CD4-positive, alpha-beta T cell (primary cell): ENCODE measurements at places on chromosomes 6 and 20.

- no peak for DNase-seq
Measured at GRCh38 chr6:169156108-169156792, 97.4 kb downstream of the THBS2 start.

DNA sequence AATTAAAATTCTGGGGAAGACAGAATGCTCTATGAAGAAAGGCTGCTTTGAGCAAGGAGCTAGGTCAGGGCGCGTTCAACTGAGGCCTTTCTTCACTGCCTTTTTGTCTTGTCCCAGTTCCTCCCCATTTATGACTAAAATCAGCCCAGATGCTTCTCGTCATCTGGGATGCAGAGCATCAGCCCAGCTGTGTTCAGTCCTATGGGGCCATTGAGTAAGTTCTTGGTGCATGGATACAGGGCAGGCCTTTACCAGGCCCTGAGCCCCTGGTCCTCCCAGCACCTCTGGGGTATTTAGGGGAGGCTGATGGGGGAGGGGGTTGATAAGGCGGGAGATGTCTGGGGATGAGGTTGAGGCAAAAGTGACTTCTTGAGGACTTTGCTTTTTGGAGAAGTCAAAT lies 55.7 kb downstream of the PTPN1 start:
- DNase-seq = no peak

DNA sequence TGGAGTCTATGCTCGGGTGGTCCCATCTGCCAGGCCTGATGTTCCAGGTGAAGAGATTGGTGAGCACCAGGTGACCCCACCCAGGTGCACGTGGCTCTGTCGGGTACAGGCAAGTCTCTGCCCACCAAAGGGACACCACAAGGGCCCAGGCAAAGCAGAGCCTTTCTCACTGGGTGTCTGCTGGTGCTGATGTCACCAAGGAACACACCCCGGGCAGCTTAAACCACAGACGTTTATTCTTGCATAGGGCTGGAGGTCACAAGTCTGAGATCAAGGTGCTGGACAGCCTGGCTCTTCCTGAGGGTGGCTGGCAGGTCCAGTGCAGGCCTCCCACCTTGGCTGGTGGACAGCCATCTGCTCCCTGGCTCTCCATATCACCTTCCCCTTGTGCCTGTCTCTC lies 100.7 kb upstream of the CD93 start:
- DNase-seq = no peak

GRCh38 chr6:74177506-74177905 lies 481.5 kb downstream of the CD109 start:
- DNase-seq = no peak

GRCh38 chr6:21780679-21781078 lies 187.1 kb downstream of the SOX4 start:
- no peak for DNase-seq

DNA sequence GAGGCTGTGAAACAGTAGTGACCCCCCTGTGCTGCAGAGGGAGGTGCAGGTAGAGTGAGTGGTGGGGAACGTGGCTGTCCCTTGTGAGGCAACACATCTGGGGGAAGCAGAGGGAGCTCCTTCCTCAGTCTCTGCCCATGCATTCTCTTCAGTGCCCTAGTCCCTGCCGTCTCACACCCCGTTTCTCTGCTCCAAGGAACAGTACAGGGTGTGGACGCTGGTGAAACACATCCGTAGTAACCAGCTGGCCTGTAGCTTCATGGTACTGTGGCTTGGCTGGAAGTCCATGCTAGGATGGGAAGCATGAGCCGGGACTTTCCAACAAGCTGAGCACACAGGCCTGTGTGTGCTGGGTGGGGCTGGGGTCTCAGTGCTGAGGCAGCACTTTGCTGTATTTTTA lies 25.4 kb upstream of the CST3 start:
- no peak for DNase-seq

DNA sequence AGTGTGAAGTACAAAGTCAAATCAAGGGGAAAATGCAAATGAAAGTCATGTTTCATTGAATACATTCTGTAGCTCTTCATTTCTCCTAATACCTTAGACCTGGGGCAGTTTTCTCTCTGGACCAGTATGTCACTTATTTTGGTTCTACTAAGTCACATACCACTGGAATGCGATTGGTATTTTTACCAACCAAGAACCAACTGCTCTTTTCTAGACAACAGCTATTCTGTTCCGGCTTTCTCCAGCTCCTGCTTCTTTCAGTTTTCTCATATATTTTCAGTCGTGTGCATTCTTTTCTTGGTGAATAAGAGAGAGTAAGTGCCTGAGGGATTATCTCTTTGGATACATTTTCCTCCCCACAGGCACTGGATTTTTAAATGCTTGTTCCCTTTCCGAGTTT lies 39.2 kb upstream of the SPACA1 start:
- DNase-seq = no peak

- no peak for DNase-seq
Measured at GRCh38 chr6:139534472-139535115, 160.1 kb upstream of the CITED2 start.

GRCh38 chr20:17640875-17641378 lies 41.1 kb downstream of the RRBP1 start:
- DNase-seq = no peak

DNA sequence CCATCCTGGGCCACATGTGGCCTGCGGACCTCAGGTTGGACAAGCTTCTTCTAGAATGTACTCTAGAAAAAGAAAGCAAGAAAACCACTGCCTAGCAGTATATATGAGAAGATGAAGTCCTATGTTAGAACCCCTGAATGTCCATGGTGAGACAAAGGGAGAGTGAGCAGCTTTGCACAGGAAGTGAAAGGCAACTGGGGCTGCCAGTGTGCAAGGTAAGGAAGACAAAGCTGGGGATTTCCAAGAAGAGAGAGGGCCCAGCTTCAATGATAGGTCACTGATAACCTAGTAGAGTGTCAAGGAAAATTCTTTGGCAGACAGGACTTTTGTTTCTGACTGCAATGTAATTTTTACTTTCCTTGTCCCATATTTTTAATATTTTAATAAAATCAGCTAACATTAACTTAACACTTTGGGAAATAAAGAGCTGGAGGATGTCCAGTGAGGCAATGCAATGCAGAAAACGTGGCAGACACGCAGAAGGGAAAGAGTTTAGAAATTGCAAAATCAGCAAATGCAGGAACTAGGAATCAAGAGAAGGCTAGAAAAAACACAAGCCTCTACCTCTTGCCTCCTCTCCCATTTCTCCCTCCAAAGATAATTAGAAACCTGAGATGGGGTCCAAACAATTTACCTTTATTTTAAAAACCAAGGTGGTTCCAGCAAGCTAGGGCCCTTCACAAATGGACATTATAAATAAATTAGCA lies 47.4 kb downstream of the CYP39A1 start:
- no peak for DNase-seq

- DNase-seq = no peak
Measured at GRCh38 chr20:8421981-8422380, 289.9 kb downstream of the PLCB1 start.

GRCh38 chr20:52172392-52173047 lies 19.1 kb downstream of the ZFP64 start:
- DNase-seq = no peak

GRCh38 chr6:150099546-150099945 lies 30.6 kb upstream of the ULBP3 start:
- no peak for DNase-seq

- no peak for DNase-seq
Measured at GRCh38 chr6:55782275-55782674, 93.1 kb downstream of the BMP5 start.

GRCh38 chr6:167807756-167808155 lies 19.0 kb upstream of the AFDN start:
- DNase-seq = no peak

GRCh38 chr6:7468382-7469081 lies 72.9 kb upstream of the DSP start:
- no peak for DNase-seq
